Activated CD8-positive, alpha-beta memory T cell treated with anti-CD3 and anti-CD28 coated beads for 48 hours (primary cell): ENCODE measurements at places on chromosomes 16 and 17.

- DNase-seq, result no peak
Observed at GRCh38 chr17:57876866-57877237, 27.0 kb upstream of the MRPS23 start.

DNA sequence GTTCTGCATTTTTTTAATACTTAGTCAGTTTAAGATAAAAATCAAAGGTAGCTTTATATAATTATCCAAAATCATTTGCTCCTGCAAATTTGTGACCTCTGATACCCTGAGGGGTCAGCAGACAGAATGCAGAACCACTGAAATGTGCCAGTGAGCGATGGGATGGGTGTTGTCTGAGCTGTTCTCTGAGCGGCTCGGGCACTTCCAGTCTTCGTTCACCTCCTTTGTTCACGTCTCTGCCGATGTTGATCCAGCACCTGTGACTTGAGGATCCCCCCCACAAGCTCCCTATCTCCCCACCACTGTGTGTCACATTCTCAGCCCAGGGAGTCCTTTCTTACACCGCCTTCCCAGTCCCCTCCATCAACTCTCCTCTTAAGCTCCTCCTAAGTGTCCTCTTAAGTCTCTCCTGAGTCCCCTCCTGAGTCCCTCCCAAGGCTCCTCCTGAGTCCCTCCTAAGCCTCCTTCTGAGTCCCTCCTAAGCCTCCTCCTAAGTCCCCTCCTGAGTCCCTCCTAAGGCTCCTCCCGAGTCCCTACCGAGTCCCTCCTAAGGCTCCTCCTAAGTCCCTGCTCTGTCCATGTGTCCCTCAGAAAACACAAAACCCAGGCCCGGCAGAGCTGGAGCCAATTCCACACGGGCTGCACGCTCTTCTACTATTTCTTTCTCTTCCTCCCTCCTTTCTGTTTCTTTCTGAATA is 47.5 kb downstream of the RNF213 start:
- no peak for DNase-seq

GRCh38 chr17:19248151-19248927 is 11.2 kb downstream of the EPN2 start:
- DNase-seq, result no peak

- no peak for DNase-seq
Observed at GRCh38 chr17:1192911-1193699, 13.3 kb upstream of the ABR start.

DNA sequence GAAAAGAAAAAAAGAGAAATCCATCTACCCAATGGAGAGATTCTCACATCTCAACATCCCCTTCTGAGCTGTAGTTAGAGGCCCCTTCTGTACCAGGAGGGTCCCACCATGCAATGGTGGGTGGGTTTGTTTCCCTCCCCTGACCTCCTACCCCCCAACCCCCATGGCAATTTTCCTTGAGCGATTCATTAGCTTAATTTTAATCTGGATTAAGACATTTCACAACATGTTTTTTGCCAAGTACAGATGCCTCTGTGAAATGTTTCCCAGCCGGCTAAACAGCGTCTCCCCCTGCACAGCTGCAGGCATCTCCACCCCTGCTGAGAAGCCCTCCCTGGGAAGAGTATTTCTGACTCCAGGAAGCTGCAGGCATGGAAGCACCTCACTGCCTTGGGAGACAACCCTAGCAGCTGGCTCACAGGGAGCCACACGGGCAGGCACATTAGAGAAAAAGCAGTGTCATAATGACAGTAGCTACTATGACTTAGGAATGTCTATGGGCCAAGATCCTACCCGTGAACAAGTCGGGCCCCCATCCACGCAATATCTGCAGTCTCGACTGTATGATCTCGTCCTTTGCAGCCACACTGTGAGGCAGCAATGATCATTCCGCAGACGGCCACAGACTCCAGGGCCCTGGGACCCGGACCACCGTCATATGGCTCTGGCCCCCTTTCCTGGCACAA is 117.3 kb downstream of the ADCY9 start:
- no peak for DNase-seq

GRCh38 chr16:47779201-47780016 is 318.3 kb downstream of the PHKB start:
- DNase-seq, result no peak

DNA sequence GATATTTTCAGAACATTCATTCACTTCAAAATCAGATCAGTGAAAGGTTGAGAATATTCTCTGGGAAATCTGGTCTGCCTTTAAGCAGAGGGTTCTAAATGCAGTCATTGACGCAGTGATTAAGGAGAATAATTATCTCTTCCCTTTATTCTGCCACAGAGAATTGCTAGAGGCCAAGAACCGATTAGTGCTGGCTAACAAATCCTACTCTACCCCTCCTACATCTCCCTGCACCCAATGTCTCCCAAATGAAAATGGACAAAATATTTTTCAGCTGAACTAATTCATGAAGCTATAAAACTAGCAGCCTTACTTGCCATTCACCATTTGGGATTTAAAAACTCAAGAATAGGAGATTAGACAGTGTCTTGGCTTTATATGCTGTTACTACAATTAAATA is 185.5 kb upstream of the SOX9 start:
- DNase-seq, result no peak

DNA sequence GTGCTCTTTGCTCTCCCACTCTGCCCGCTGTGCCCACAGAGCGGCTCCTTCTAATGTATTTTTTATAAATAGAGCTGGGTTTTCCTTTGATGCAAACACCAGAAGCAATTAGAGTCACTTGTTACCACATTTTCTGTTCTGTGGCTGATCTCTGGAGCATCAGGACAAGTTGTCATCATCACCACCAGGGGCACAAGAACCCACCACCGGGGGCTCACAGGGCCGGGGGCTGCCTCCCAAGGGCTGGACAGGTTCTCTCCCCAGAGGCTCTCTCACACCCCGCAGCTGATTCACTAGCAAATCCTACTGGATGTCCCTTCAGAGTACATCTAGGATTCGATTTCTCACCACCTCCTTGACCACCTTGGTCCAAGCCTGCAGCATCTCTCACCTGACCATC is 18.5 kb downstream of the C16orf82 start:
- DNase-seq, result no peak

- DNase-seq, result no peak
Observed at GRCh38 chr17:44501866-44502375, 1.3 kb downstream of the GPATCH8 start.

- DNase-seq, result no peak
Observed at GRCh38 chr16:11198828-11199227, 57.2 kb downstream of the SOCS1 start.

DNA sequence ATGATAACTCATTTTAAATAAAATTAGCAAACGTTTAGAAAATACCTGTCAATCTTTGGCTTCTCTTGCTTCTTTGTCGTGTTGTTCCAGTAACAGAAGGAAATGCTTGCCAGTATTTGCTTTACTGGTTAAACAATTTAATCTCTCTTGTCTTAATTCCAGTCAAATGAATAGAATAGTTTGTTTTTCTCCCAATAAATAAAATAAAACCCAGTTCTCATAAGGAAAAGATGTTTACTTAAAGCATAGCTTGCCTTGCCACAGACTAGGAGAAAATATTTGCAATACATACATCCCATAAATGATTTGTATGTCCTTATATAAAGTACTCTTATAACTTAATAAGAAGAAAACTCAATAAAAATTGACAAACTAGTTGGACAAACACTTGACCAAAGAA is 43.9 kb upstream of the TEKT3 start:
- DNase-seq, result no peak
